ENCODE measurements at places on chromosomes 6 and 20.

DNA sequence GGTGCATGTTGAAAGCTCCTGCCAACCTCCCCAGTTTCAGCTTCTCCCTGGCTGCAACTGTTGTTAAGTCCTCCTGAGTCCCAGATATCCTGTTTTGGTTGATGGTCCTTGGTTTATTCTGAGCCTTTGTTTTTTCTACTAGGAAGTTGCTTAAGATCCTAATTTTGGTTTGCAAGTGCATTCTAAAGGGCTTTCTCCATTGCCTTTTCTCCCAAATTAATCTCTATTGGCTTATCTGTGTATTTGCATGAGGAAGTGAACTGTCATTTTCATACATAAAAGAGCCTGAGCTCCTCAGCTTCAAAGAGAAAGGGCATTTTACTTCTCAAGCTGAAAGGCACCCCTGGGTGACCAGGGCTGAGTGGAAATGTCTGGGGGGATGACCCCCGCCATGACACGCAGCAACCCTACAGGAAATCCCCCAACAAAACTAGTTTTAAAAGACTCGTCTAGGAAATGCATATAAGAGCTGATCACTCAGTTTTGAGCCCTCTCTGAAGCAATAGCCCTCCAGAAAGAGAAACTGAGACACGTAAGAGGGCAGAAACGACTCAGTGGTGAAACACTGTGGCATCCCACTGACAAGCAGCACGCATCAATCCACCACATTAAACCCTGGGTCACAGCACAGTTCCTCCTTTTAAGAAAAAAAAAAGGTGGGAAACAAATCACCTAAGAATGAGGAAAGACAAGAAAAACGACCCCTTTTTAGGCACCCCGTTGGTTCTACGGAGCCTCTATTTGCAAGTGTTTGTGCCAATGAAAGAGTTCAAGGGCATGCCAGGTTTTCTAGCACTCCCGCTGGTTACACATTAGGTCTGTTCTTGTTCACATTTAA, 140.9 kb downstream of the THBS2 start:
- no peak for DNase-seq

DNA sequence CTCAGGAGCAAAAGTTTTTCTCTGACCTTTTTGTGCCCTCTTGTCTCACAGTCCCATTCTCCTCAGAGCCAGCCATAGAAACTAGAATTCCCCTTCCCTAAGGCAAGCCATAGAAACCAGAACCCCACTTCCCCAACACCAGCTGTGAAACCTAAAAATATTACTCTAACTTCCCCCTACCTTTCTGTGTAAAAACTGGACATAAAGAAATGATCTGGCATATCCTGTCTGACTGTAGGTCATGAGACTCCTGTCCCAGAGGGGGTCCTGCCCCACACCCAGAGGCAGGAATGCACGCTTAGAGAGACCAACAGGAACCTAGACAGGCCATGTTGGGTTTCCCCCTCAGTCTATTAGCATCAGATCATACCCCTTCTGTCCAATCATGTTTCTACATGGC, 140.6 kb upstream of the SLC22A16 start:
- DNase-seq: no peak

DNA sequence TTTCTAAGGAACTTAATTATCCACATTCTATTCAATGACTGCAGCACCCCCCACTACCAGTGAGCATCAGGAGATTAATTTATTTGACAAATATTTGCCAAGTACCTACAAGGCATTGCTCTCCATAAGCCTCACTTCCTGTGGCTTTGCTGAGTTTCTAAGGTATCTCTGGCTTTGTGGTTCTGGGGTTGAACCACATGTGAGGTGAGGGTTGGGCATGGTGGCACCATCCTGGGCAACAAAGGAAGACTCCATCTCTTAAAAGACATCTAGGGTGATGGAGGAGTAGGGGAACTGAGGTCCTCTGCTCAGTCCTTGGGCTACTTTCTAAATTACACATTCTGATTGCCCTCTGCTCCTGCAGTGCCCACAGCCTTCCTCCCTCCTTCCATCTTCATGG, 25.5 kb upstream of the WFDC2 start:
- DNase-seq: no peak

DNA sequence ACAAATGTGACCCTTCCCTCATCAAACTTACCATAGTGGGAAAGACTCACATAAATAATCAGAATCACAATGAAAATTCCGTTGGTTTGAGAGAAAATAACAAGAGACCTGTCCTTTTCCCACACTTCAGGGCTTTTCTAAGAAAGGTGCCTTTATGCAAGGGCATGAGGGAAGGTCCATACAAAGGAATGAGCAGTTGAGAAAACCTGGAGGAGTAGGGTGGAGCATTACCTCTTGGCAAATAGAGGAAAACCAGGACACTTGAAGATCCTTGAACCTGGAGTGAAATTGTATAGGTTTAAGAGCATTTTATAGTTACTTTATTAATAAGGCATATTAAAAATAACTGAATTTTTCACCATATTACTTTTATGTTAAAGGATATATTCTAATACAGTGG, 54.3 kb downstream of the UBR2 start:
- DNase-seq: no peak

DNA sequence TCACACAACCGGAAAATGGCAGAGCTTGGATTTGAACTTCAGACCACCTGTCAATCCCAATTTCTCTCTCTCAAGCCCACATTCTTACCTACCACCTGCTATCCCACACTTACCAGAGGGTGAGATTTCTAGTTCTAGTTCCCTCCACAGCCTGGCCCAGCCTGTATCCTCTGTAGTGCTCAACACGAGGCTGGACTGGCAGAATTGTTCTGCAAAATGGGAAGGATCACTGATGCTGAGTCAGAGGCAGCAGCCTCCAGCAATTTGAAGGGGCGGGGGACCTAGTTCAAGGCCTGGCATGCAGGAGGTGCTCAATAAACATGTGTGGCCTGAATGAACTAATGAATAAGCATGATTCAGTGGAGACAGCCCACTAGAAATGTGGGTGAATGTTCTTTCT, 53.6 kb upstream of the TTPAL start:
- no peak for DNase-seq

DNA sequence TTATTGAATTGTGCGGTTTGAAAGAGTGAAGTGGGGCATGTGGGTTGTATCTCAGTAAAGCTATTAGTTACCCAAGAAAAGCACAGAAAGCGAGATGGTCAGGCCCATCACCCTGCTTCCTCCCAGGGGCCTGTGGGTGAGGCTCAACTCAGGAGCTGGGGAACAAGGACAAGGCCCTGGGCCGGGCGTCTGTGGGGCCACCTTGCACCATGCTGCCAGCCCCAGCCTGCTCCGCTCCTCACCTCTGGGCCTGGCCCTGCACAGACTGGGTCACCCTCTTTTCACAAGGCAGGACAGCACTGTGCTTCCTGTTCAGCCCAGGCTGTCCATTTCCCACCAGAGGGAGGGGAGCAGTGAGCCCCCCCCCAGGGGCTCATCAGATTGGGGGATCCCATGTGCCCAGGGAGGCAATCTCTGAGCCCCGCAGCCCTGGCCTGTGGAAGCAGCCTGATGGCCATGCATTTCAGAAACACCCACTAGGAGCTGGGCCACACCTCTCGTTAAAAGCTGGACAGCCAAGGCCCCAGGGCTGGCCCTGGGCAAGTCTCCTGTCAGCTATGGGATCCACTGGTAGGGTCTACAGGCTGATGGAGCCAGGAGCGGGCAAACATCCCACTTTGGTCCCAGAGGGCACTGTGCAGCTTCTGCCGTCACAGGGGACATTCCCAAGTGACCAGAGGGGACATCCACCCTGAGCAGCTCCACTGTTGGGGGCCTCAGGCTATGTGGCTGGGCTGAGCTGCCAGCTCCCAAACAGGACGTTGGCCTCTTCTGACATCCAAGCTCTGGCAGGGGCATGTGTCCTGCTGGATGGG, 55.9 kb downstream of the YTHDF1 start:
- DNase-seq: no peak

- DNase-seq: no peak
Measured at GRCh38 chr20:25622450-25623224, 1.2 kb downstream of the NANP start.

DNA sequence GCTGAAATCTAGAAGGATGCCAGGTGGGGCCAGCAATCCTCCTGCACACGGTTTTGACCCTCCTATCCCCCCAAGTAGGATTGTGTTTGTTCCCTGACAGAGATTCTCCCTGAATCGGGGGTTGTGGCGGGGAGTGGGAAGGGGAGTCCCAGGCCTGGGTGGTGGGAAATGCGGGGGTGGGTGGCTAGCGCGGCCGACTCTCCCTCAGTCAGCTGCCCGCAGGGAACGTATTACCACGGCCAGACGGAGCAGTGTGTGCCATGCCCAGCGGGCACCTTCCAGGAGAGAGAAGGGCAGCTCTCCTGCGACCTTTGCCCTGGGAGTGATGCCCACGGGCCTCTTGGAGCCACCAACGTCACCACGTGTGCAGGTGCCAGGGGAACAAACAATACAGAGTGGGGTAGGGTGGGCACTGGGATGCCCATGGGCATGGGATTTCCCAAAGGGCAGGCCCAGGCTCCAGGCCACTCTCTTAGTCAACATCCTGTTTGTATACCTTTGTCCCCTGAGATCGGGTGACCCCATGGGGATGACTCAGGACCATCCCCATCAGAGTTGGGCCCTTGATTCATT, 16.1 kb upstream of the ZNF76 start:
- no peak for DNase-seq

GRCh38 chr6:166692723-166693302, 65.8 kb upstream of the RPS6KA2 start:
- DNase-seq: no peak

GRCh38 chr6:32131439-32131948, 1.4 kb upstream of the FKBPL start:
- no peak for DNase-seq

- DNase-seq: no peak
Measured at GRCh38 chr6:73108949-73109348, 116.3 kb downstream of the KHDC1L start.

DNA sequence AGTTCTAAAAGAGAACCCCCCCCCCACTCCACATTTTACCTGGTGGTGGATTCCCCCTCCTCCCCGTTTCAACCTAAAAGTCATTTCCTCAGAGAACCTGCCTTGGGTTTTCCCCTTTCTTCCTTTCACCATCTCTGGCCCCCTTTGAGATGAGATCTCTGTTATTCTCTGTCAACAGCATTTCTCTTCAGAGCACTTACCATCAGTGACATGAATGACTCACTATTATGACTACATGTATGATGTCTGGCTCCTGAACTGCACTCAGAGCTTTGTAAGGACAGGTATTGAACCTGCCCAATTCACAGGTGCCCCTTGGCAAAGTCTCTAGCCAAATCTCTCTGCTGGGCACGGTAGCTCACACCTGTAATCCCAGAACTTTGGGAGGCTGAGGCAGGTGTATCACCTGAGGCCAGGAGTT, 61.4 kb upstream of the JARID2 start:
- DNase-seq: no peak

- no peak for DNase-seq
Measured at GRCh38 chr6:130755368-130756034, 71.7 kb upstream of the SMLR1 start.

DNA sequence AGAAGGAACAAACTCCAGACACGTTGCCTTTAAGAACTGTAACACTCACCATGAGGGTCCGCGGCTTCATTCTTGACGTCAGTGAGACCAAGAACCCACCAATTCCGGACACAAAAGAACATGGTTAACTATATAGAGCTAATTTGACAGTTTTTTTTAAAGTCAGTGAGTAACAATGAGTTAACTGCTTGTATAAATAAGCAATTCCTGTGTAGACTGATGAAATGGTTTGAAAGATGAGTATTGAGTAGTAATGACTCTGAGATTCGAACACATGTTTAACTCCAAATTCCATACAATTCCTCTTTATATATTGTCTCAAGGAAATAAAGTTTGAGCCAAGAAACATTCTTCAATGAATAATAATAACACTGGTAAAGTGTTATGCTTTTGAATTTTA, 478.0 kb downstream of the MMUT start:
- DNase-seq: no peak

- DNase-seq: no peak
Measured at GRCh38 chr6:163563318-163563717, 148.8 kb downstream of the QKI start.

GRCh38 chr20:23244156-23244915, 106.3 kb upstream of the NXT1 start:
- DNase-seq: no peak

DNA sequence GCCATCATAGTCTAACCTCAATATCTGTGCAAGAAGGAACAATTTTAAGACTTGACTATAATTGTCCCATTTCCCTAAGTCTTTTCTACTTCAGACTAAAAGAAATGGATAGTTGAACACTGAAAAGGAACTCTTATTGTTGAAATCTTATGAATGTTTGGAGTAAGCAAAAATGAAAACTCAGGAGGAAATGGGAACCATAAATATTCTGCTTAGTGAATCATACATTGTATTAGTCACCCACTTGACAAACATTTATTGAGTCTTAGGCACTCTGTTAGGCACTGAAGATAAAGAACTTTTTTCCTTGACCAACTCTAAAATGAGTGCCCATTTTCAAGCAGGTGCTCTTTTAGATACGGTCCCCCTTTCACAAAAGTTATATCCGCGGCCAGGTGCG, 8.7 kb downstream of the CCDC170 start:
- DNase-seq: no peak

DNA sequence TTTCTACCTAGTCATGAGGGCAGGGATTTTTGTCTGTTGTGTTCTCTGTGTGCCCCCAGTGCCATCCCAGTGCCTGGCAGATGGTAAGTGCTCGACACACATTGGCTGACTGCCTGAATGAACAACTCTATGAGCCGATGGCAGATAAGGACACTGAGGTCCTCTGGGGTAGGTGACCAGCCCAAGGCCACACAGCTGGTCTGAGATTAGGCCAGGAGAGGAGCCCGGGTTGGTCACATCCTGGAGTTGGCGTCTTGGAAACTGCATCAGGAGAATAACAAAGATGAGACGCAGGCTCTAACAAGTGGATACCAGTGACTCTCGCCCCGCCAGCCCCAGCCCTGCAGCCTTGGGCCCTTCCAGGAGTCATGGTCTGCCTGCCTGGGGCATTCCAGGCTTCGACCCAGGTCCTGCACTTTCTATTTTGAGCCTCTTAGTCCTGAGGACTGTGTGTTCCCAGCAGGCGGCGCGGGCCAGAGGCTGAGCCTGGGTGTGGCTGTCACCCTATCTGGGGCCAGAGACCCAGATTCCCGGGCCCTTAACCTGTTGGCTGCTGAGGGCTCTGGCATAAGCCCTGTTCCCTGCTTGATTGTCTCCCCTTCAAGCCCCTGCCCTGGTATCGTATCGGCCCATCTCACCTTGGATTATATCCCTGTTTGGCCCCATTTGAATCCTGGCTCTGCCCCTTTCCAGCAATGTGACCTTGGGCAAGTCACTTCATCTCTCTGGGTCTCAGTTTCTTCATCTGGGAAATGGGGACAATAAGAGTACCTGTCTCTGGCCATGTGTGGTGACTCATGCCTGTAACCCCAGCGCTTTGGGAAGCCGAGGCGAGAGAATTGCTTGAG, 88.3 kb downstream of the CEBPB start:
- DNase-seq: no peak

GRCh38 chr6:85252085-85252484, 197.8 kb upstream of the NT5E start:
- no peak for DNase-seq

DNA sequence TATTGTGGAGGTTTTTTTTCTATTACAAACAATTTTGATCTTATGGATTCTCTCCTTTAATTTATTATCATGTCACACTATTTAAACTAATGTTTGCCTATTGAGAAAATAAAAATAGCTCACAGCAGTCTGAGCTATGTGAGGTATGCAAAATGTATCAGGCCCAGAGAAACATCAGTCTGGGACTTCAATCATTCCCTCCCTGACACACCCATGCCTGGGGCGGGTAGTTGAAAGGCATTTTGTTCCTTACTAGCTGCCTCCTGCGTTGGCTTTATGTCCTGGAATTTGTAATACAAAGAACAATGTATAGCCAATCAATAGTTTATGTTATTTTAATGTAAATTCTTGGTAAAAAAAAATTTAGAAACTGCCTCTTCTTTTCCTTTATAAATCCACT, 403.3 kb downstream of the EPM2A start:
- no peak for DNase-seq
